Non-pigmented ciliary epithelial cell (primary cell): ENCODE measurements at places on chromosomes 11 and 22.

- no peak for DNase-seq
These were observed 50.7 kb upstream of the CEP126 start for GRCh38 chr11:101864098-101864497.

GRCh38 chr11:122833846-122834464 lies 4.3 kb upstream of the CRTAM start:
- no peak for DNase-seq

DNA sequence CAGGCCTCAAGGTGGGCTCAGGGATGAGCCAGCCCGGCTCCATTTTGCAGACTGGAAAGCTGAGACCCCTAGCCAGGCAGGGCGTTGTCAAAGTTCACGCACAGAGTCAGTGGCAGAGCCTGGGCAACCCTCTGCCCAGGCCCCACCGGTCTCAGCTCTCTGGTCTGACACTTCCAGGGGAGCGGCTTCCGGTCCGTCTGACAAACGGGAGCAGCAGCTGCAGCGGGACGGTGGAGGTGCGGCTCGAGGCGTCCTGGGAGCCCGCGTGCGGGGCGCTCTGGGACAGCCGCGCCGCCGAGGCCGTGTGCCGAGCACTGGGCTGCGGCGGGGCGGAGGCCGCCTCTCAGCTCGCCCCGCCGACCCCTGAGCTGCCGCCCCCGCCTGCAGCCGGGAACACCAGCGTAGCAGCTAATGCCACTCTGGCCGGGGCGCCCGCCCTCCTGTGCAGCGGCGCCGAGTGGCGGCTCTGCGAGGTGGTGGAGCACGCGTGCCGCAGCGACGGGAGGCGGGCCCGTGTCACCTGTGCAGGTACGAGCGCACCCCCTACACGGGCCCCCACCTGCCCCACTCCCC lies 36.0 kb downstream of the CD6 start:
- no peak for DNase-seq

GRCh38 chr11:62678770-62679696 lies at the start of gene UBXN1:
TSS of gene UBXN1 (minus strand) at chr11:62679073. CDS start at chr11:62678923, 150 bp downstream.
- DNase-seq = no peak

GRCh38 chr22:32905400-32905799 lies 103.9 kb downstream of the TIMP3 start:
- no peak for DNase-seq

GRCh38 chr11:102589047-102589459 lies 36.1 kb downstream of the MMP20 start:
- DNase-seq = no peak

GRCh38 chr11:132206993-132207392 lies 836.6 kb downstream of the NTM start:
- DNase-seq = no peak

DNA sequence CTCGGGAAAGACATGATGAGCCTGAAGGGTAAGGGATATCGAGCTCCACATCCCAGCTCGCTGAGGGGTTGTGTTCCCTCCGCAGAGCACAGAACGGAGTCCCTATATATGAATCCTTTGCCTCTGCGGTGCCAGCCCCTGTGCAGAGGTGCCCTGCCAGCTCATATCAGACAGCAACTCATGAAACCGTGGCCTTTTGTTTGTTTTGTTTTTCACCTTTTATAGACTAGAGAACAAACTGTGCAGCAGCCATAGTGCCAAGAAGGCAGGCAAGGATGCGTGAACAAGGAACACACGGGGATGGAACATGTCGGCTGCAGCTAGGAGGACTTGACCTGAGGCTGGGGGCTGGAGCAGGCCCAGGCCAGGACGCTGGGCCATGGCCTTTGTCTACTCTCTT lies 109.8 kb downstream of the PKNOX2 start:
- DNase-seq = no peak

DNA sequence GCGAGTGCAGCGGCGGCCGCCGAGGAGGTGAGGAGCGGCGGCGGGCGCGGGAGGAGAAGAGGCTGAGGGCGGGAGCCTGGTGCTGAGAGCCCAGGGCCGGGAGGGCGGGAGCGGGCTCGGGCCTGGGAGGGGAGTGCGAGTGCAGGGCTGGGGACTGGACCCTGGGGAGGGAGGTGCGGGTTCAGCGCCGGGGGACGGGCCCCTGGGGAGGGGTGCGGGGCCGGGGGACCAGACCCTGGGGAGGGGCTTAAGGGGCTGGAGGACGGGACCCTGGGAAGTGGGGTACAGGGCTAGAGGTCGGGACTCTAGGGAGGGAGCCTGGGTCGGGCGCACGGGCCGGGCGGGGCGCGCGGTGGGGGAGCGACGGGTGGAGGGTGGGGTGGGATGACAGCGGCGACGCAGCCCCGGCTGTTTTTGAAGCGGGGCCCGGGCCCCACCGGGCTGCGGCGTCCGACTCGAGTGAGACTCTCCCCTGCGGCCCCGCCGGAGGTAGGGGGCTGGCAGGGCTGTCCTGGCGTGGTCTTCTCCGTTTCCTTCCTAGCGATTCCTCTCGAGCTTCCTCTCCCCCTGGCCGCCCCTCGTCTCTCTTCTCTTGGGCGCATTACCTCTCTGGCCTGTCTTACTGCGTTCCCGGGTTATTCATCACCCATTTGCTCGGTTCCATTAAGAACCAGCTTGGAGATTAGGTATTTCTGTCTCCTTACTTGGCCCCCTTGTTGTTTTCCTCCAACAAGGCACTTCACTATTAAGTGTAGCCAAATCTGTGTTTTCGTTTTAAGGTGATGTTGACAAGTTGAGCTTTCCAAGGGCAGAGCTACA lies 754 bp downstream of the NUP50 start:
- no peak for DNase-seq

- no peak for DNase-seq
These were observed 93.9 kb downstream of the TRMU start for GRCh38 chr22:46429325-46429853.

- no peak for DNase-seq
These were observed 12.8 kb upstream of the ST14 start for GRCh38 chr11:130146796-130147195.

DNA sequence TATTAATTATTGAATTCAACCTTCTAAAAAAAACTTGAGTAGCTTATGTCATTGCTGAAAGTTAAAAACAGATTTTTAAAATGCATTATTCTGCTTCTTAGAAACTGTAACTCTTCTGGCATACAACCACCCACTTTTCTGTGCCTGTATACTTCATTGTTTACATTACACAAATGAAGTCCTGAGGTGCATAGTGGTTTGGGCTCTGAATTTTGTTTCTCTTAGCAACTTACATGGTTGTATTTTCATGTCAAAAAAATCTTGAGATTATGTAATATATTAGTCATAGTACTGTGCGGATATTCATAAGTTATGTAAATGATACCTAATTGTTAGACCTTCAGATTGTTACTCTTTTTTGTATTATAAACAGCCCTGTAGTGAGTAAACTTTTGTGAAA lies 12.2 kb downstream of the SC5D start:
- no peak for DNase-seq

- no peak for DNase-seq
These were observed 14.6 kb downstream of the TSPAN32 start for GRCh38 chr11:2316169-2316962.

GRCh38 chr11:69868006-69868810 lies 49.0 kb upstream of the FGF3 start:
- DNase-seq = no peak
